ENCODE measurements at places on chromosomes 6 and 20.

DNA sequence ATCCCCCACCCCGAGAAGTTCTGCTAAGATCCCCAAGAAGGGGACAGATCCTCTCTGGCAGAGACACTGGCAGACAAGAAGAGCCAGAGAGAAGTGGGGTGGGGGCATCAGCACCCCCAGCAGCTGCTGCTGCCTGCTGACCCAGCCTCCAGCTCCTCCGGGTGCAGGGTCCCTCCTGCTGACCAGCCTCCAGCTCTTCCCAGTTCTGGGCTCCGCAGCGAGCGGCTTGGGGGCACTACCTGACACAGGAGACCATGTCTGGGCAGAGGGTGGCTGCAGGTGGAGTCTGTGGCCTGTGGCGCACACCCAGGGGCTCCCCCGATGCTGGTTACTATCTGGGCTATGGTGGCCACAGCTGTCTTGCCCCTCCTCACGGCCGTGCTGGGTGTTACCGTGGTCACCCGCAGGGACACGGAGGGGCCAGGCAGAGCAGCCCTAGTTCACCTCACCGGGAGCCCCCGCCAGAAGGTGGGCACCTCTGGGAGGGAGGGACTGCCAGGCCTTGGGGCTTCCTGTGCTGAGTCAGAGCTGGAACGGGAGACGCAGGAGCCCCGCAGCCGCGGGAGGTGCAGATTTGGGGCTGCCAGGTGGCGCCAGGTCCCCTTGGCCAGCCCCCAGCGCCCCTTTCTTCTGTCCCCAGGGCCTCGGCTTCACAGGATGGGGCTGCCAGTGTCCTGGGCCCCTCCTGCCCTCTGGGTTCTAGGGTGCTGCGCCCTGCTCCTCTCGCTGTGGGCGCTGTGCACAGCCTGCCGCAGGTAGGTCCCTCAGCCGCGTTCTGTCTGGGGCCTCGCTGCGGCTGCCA is 630 bp downstream of the LIME1 start:
- no peak for DNase-seq

GRCh38 chr6:2244261-2245102 is 923 bp downstream of the GMDS start:
- peak; percentile 58 for DNase-seq

DNA sequence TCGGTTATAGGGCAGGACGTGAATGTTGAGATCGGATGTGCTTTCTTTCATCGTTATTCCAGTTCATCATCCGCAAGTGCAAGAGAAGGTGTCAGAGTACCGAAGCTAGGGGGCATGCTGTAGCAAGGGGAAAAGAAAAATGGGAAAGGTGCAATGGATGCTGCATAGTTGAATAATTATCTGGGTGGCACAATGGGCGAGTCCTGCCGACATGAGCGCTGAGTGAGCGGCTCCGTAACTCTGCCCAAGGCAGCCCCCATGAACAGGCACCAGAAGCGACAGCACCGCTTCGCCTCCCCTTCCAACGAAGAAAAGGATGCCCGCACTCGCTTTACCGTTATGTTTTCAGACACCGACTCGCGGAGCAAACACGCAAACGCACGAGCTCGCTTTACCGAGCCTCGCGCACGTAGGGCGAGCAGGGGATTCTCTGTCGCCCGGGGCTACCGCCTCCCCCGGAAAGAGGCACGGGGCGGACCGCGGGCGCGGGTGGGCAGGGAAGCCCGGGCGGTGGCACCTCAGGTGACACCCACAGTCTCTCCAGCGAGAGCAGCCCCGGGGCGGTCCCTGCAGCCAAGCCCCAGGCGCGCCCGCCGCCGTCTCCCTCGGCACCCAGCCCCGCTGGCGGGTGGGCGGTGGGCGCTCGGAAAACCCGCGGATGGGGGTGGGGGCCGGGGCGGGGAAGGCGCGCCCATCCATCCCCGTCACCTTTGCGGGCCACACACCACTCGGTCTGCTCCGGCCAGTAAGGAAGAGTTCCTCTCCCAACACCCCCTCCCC is 654 bp downstream of the WASF1 start:
- peak; percentile 43 for DNase-seq

DNA sequence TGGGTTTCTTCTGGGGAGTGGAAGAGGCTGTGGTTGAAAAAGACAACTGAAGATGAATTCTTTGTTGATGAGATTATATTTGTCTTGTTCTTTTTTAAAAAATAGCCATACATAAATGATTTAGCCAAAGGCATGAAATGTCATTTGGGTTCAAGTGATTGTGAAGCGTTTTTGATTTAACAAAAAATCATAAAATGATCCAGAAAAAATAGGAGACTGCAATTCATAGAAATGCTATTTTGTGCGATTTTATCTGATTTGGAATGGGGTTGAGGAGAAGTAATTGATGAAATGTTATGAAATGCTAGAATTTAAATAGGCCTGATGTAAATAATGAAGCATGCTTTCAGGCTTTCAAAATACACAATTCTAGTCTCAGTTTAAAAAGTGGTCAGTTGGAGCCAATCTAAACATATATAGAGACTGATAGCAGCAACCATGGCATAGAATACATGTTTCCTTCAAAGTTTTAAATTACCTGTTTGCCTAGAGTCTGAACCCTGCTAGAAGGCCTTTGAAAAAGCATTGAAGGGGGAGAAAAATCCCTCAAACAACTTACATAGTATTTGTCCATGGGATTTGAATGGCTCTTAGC is 21.8 kb downstream of the PFDN4 start:
- no peak for DNase-seq

- DNase-seq, result peak; percentile 5
Measured at GRCh38 chr6:29559524-29560287, at the start of gene UBD. TSS of gene UBD (minus strand) at chr6:29559732. CDS start at chr6:29559701, 31 bp downstream.

- DNase-seq, result peak; percentile 91
Measured at GRCh38 chr20:64101731-64102621, 5.4 kb downstream of the NPBWR2 start.
